Activated CD8-positive, alpha-beta memory T cell treated with anti-CD3 and anti-CD28 coated beads for 24 hours (primary cell): ENCODE measurements at places on chromosomes 5 and 9.

DNA sequence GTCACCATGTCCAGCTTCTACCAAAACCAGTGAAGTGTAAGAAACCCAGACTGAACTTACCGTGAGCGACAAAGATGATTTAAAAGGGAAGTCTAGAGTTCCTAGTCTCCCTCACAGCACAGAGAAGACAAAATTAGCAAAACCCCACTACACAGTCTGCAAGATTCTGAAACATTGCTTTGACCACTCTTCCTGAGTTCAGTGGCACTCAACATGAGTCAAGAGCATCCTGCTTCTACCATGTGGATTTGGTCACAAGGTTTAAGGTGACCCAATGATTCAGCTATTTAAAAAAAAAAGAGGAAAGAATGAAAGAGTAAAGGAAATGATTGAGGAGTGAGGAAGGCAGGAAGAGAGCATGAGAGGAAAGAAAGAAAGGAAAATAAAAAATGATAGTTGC lies 19.8 kb downstream of the IL7R start:
- DNase-seq, result no peak

DNA sequence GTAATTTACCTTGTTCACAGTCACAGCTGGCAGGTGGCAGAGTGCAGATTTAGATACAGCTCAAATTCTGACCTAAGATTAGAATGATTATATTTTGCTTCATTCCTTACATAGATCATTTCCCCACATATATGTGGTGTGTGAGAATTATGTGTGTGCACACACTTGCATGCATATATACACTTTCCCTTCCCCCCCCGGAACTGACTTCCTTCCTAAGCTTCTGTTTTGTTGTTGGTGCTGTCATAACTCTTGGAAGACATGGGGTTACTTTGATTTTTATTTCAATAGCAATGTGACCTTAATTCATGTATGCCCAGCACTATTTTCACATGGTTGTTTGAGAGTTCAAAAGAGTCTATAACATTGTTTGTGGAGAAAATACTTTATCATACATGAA lies 112.8 kb downstream of the CMYA5 start:
- DNase-seq, result no peak

GRCh38 chr5:60077292-60077691 lies 183.8 kb upstream of the PDE4D start:
- DNase-seq, result no peak

DNA sequence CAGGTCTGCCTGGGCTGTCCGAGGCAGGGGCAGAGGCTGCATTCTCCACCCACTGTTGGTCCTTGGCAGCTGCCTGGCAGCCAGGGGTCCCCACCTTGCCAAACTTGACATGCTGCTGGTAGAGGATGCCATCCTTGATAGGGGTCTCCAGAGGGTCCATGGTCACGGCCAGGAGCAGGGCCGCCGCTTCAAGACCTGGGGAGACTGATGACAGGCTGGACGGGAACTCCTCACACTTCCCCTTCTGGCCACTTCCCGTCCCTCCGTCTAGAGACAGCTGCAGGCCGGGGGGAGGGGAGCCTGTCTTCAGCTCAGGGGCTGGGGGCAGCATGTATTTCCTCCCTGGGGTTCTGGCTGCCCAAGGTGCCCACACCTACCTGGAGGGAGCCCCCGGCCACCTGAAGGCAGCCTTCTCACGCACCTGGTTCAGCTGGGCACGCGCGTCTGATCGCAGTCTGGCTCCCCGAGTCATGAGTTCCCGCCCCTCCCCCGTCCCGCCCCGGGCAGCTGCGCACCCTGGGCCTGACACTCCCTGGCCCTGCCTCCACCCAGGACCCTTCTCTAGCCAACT lies at the start of gene DOK3:
TSS of gene DOK3 (minus strand) at position 446 of the 571 bp plus-strand sequence. CDS start at position 160, 286 bp downstream.
- DNase-seq, result no peak

DNA sequence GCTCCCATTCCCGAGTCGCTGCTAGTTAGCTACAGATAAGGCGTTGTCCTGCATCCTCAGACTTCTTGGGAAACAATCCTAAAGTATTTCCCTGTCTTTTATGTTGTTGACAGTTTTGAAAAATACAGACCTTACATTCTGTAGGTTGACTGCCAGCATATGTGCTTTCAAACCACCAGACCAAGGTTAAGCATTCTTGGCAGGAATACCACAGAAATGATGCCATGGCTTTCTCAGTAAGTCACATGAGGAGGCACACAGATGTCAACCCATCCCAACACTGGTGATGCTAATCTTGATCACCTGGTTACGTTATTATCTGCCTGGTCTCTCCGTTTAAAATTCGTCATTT lies 871 bp downstream of the GLE1 start:
- DNase-seq, result no peak

DNA sequence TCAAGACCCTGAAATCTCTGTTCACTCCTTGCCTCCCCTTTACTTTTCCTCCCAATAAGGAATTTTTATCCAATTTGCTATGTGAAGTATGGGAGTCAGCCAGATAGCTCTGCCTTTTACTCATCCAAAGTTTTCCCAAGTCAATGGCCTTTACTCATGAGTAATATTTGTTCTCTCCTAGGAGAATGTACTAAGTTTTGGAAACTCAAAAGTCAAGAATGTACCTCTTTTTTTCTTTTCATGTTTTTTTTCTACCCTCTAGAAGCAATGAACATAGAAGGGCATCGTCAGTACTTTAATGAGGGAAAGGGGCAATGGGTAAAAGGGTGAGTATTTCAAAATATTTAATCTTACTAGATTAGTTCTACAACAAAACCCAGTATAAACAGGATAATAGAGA lies 140.2 kb upstream of the SGCD start:
- DNase-seq, result no peak

- DNase-seq, result no peak
Observed at GRCh38 chr9:89753472-89754055, 148.8 kb downstream of the GADD45G start.

DNA sequence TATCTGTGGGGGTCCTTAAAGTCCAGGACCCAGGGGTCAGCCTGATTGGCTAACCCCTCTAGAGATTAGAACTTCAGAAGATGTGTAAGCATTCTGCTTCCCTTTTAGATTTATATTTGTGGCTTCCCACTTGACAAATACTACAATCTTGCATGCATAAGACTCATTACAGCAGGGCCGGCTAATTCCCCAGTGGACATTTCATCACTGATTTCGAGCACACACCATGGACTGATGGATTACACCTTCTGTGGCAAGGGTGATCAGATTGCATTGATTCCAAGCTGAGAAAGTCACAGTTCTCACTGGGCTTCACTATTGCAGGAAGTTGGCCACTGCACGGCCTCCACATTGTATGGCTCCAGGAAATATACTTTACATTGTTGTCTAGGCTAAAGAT lies 65.8 kb upstream of the DAPK1 start:
- no peak for DNase-seq

DNA sequence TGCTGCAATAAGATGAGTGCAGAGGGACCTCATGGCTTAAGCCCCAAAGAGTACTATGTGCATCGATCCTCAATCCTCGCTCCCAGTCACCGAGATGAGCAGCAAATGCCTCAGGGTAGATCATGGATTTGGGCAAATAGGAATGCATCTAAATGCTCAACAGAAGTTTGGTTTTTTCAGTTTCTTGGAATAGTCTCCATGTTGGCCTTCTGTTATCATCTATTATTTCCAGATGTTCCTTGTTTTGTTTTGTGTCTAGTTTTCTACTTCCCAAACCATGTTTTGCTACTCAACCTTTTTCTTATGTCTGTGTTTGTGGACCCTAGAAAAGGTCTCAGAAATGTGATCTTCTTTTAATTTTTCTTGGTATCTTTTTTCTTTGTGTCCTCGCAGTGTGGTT lies 43.5 kb upstream of the RASGRF2 start:
- DNase-seq, result no peak

DNA sequence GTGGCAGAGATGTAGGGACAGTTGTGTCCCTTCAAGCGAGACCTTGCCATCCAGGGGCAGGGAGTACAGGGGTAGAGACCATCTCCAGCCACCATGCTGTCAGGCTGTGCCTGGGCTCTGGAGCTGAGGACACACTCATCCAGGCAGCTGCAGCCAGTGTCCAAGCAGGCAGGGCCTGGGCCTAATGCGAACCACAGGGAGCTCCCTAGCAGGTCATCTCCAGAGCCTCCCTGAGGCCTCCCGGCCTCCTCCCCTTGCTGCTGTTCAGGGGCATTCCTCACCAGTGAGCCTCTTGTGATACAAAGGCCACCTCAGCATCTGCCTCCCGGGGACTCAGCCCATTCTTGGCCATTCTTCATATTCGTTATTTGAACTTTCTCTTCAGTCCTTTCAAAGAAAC lies 35.0 kb downstream of the TPPP start:
- no peak for DNase-seq

DNA sequence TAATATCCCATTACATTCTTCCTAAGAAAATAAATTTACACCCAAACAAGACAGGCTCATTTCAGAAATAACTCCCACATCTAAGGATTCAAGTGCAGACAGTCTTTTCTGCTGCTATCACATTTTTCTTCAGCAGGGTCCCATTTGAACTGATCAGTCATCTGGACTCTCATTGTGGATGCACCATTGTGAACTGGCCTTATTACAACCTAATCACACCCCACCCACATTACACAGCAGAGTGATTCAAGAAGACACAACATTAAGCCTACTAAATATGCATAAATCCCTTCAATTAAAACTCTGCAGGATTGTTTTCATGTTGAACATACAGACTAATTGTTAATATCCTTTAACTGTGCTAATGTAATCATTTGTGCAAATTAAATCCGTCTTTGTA lies 146.2 kb downstream of the CDH12 start:
- no peak for DNase-seq

GRCh38 chr5:56447232-56447631 lies 214.1 kb upstream of the ANKRD55 start:
- DNase-seq, result no peak

GRCh38 chr5:94540856-94541494 lies 77.4 kb downstream of the KIAA0825 start:
- no peak for DNase-seq

DNA sequence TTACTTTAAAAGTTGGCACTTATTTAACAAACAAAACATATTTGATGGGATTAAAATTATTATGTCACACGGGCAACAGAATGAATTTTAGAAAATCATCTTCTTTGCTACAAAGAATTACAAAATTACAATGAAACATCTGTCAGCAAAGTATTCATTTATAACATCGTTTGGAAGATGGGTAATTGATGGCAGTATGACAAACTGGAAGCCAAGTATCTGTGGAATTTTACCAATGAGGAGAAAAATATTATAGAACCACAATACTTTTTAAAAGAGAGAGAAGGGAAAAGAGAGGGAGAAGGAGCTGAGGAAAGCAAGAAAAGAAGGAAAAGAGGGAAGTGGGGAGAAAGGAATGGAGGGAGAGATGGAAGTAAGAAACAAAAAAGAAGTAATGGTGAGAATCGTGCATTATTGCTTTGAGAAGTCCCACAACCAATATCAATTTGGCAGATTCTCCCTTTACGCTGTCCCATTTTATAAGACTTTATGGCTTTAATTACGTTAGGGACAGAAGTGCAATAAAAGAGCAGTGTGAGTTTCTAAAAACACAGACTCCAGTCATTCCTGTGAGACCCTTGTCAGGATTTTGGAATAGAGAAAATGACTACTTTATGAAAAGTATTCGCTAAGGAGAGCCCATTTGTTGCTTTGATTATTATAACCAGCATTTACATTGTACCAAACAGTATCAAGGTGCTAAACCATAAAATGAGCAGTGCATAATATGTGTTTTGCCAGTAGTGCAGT lies 76.7 kb downstream of the LURAP1L start:
- no peak for DNase-seq

DNA sequence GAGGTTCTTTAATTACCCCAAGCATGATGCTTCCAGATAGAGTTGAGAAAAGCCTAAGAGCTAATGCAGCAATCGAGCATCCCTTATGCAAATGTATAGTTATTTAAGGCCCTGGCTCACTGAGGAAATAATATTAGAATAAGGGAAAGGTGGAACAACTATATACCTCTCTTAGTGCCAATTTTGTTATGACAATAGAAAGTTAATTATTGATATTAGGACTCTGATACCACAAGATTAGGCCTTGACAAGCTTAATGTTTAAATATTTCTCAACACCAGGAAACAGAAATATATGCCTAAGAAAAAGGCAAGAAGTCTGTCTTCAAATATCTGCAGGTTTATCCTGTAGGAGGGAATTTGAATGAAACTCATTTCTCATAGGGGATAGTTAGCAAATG lies 371.0 kb downstream of the PRELID2 start:
- DNase-seq, result no peak

- no peak for DNase-seq
Observed at GRCh38 chr9:117763314-117763713, 59.1 kb downstream of the TLR4 start.

DNA sequence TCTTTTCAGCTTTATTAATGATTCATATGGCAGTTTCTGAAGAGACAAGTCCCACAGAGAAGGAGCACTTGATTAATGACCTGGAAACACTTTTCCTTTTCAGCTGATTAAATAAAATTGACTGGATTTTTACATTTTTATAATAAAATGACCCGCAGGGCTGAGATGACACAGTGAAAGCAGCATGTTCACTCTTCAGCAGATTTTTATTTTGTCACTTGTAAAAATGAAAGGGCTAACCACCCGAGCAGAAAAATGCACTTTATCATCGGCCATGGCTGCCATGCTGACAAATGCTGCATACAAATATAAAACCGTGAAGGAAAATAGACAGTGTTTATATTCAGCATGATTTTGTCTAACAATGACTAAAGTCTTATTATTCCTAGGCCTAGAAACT lies 321.6 kb upstream of the ITGA1 start:
- no peak for DNase-seq

DNA sequence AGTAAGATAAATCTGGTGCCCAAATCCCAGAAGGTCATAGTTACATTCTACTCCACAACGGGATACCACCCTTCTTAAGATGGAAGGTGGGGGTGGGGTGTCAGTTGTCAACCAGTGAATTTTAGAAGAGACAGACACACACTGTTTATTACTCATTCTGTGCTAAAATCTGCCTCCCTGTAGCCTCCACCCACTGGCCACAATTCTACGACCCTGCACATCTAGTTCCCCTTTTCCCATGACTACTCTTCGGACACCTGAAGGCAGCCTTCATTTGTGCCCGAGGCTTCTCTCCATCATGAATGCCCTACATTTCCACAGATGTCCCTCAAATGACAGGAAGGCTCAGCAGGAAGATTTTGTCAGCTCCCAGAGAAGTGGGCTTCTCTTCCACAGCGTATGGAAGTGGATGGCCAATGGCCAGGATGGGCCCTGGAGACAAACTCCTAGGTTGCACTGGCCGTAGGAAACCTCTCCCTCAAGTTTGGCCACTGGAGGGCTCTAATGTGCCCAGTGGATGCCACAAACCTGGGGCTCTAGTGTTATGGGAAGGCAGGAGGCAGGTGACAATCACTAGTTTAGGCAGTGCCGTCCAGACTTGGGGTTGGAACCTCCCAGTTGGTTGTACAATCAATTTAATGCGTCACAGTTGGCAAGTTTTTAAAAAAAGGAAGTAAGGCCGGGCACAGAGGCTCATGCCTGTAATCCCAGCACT lies 46.6 kb downstream of the PTPN3 start:
- no peak for DNase-seq
